ENCODE measurements at places on chromosomes 2 and 18. TPM values are rescaled to one million over a fixed set of nuclear protein-coding genes. Genes with fewer than 3 reads are reported as not detected.

SFT2D3 gene
- 5.7 TPM for total RNA-seq

SMIM21 gene
- not detected for total RNA-seq

GKN1 gene
- total RNA-seq = not detected

EHD3 gene
- total RNA-seq = 0.44 TPM

RTP5 gene
- not detected for total RNA-seq

CMPK2 gene
- 96.0 TPM for total RNA-seq

KCNE4 gene
- not detected for total RNA-seq

CDKL4 gene
- total RNA-seq = 0.50 TPM

Measured in activated CD4-positive, alpha-beta T cell treated with anti-CD3 and anti-CD28 coated beads, Interleukin-2, amount 10 ng/mL, durations not matched to agents 7 days and 5 days (primary cell).